ENCODE measurements at places on chromosomes 16 and 17.

DNA sequence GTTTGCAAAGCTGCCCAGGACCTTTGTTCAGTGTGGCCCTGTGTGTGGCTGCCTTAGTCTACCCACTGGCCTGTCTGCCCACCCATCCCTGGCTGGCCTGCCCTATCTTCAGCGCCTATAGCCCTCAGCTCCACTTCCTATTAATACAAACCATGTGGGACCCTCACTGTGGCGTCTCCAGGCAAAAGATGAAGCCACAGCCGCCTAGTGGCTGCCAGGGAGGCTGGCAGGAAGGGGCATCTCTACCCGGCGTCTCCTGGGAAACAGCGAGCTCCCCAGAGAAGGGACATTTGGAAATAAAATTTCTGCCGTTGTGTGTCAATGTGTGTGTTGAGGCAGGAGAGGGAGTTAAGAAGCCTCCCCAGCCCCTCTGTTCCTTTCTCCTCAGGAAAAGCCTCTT lies 31.5 kb downstream of the NEUROD2 start:
- DNase-seq: no peak

DNA sequence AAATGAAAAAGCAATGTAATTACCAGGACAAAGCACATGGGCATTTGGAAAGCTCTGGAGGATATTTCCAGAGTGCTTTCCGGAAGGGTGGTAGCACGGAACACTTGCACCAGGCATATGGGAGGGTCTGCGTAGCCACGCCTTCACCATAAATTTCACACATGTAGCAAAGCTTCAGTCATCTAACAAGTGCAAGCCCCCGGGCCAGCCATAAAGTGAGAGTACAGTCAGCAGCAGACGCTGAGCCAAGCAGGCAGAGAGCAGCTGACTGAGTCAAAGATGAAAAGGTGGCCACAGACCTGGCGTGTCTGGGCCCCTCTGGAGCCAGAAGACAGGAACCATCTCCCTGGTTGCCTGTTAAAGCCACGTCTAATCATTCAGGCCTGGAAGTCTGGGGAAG lies 130.6 kb downstream of the SEC14L1 start:
- no peak for DNase-seq

- no peak for DNase-seq
Measured at GRCh38 chr17:60823515-60823914, 145.9 kb downstream of the BCAS3 start.

GRCh38 chr17:81890447-81891302 lies 711 bp downstream of the ALYREF start:
- DNase-seq: no peak

GRCh38 chr16:27314986-27315332 lies 1.2 kb downstream of the IL4R start:
- DNase-seq: no peak

DNA sequence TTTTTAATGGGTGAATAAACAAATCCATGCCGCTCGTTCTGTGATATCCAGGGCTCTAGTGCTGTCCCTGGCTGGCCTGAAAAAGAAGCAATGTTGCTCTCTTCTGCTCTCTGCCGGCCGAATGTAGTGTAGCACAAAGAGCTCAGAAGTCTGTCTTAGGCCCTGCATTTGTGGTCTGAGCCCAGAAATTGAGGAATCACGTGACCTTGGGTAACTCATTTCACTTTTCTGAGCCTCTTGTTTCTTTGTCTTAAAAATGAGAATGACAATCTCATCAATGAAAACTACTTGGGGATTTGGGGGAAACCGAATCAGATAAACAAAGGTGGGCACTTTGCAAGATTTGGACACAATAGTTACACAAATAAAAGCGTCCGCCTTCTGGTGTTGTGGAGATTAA lies 381.6 kb upstream of the ASIC2 start:
- peak; percentile 73 for DNase-seq

DNA sequence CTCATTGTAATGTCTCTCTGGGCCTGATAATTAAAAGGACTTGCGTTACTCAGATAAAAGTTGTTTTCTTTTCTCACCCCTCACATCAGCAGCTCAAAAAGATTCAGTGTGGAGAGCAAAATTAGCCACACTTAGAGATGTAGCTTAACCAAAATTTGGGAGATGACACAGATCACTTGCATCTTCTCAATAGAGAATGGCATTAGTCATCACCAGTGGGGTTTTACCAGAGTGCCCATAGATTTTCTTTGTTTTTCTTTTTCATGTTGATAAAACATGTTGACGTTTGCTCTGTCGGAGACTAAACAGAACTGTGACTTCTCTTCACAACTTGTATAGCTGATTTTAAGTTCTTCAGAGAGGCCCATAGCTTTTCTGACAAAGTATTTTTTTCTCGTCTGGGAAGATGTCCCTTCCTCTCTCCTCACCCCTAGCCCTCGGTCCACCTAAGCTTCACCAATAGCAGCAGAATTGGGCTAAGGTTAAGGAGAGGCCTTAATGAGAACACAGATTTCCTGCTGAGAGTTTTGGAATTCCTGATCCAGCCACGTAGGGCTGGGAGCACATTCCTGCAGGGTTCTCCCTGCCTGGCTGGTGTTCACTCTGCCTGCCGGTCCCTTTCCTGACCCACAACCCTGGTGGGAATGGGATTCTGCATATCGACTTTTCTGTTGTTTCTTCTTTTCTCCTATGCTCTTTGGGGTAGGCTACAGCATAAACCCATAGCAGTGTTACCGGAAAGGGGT lies 92.6 kb downstream of the CACNG3 start:
- DNase-seq: no peak

- peak; percentile 58 for DNase-seq
Measured at GRCh38 chr17:19470530-19471261, 59.7 kb downstream of the RNF112 start.

DNA sequence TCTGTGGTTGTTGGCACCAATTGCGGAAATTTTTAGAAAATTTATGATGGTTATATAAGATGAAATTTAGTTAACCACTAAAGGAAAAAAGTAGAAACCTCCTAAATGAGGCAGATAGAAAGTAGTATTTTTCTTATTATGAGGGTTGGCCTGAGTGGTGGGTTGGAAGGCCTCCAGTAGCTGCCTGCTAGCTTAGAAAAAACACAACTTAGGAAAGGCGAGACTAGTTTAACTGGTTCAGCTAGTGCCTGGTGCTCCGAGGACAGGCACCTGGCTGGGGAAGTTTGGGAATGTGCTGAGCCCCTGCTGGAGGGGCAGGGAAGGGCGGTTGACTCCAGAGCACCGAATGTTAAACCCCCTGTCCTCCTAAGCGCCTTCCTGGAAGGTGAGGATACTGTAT lies 19.9 kb downstream of the LDHD start:
- no peak for DNase-seq

DNA sequence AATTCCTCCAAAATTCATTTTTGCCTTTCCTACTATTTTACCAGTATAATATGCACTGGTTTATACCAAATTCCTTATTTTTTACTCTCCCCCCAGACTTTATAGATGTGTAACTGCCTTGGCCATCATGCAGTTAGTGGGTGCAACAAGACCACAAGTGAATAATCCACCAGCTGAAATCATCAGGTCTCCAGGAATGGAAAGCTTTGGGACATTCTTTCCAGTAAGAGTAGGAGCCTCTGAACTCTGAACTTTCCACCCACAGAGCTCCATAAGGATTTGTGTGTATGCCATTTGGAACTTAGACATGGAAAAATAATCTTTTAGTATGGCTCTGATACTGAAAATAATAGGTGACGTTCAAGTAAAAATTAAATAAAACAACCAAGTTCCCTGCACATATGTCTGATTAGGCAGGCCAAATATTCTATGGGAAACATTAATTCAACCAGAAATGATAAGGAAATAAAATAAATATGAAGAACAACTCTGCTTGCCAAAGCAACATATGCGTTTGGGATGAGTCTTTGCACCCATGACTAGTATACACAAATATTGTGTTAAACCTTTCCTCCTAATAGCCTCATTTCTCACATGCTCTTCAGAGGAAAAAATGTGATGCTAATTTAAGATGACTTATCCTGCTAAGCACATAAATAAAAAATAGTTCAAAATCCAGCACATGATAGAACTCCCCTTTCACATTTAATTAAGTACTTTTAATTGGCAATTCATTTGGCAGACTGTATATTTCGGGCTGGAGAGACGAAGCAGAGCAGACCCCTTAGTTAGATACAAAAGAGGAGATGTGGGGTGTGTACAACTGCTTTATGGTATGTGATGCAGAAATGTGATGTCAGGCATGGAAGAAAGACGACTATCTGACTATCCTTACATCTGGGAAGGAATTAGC lies 11.6 kb upstream of the LYRM9 start:
- no peak for DNase-seq

GRCh38 chr16:71852158-71852557 lies 6.4 kb downstream of the ATXN1L start:
- no peak for DNase-seq

GRCh38 chr17:22463110-22463850 lies 771.0 kb downstream of the KCNJ18 start:
- DNase-seq: no peak

- DNase-seq: peak; percentile 54
Measured at GRCh38 chr17:12256380-12256995, 235.8 kb downstream of the MAP2K4 start.

- no peak for DNase-seq
Measured at GRCh38 chr16:29908719-29909220, 8.5 kb downstream of the ASPHD1 start.

All from AG08396 (cell line).